ENCODE measurements at places on chromosomes 6 and 20. TPM values are rescaled to one million over a fixed set of nuclear protein-coding genes. Genes with fewer than 3 reads are reported as not detected.

The CCN2 gene
- 15.4 TPM for total RNA-seq

The SNAP25 gene
- 2,362 TPM for total RNA-seq

The CD83 gene
- 23.8 TPM for total RNA-seq

The BNIP5 gene
- total RNA-seq, result not detected

The LHFPL5 gene
- 9.1 TPM for total RNA-seq

The C20orf144 gene
- total RNA-seq, result 0.36 TPM

The STMND1 gene
- not detected for total RNA-seq

Data from dorsolateral prefrontal cortex (tissue), 122 donors.